ENCODE measurements at places on chromosomes 7 and 10.

GRCh38 chr10:101272229-101272868, 43.1 kb upstream of the LBX1 start:
- peak; percentile 53 for DNase-seq

DNA sequence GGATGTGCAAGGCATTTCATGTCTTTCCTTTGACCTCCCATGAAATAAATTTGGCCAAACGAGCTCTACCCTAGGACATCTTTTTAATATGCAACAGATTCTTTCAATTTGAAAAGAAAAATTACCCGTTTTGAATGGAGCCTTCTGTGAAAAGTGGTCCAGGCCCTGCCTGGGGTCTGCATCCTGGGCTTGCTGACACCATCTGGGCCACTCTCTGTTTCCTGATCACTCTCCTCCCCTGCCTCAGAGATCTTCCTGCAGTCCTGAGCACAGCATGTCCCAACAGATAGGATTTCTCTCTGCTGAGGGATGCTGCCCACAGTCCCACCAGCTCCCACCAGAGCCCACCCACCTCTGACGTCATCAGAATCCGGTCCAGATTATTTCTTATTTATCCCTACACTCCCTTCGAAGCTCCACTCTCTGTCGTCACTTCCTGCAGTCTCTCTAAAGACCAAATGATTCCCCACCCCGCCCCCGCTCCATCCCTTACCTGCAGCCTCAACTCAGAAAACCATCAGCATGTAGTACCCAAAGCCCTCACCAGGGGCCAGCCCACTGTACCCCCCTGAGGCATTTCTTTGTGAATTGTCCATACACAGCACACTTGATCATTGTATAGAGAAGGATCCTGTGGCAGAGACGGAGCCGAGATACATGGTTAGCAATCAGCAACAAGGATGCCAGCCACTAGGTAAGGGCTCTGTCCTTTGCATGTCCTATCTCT, 192.1 kb upstream of the MGMT start:
- DNase-seq = no peak

- no peak for DNase-seq
Observed at GRCh38 chr10:113282564-113282963, 270.3 kb upstream of the HABP2 start.

GRCh38 chr10:124340033-124340760, 78.5 kb downstream of the OAT start:
- no peak for DNase-seq

- DNase-seq = no peak
Observed at GRCh38 chr10:59240582-59241183, 64.2 kb downstream of the PHYHIPL start.

- no peak for DNase-seq
Observed at GRCh38 chr7:156479596-156479995, 161.0 kb upstream of the RNF32 start.

DNA sequence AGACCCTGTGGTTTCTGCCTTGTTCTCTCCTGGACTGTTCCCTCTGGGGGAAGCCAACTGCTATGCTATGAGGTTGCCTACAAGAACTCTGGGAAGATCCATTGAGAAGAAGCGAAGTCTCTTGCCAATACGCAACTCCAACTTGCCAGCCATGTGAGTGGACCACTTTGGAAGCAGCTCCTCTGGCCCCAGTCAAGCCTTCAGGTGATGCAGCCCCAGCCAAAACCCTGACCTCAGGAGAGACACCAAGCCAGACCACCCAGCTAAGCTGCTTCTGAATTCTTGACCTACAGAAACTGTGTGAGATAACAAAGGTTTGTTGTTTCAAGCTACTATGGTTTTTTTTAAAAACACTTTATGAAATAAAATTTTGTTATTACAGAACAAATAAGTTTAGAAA, 20.2 kb upstream of the MYL7 start:
- DNase-seq = no peak

- DNase-seq = no peak
Observed at GRCh38 chr7:111272092-111272491, 181.2 kb downstream of the LRRN3 start.

GRCh38 chr10:78424723-78425122, 391.1 kb downstream of the RPS24 start:
- no peak for DNase-seq

DNA sequence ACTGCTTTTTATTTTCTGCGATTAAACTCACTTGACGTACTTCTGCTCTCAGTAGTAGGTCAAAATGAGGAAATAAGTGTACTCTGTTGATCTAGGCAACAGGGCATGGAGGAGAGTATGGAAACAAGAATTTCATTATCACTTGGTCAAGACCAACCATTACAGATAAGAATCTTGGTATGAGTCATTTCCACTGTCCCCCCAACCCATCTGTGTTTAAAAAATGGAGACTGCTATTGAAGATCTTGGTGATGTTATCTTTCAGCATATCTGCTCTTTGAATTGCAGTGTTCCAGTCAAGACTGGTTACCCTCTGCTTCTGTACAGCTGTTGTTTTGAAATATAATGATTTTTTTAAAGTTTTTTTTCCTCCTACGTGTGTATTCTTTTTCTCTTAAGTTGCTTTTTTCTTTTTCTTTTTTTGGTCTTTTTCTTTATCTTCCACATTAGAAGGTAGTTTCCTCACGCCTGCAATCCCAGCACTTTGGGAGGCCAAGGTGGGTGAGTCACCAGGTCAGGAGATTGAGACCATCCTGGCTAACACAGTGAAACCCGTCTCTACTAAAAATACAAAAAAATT, 11.7 kb downstream of the STAM start:
- no peak for DNase-seq

DNA sequence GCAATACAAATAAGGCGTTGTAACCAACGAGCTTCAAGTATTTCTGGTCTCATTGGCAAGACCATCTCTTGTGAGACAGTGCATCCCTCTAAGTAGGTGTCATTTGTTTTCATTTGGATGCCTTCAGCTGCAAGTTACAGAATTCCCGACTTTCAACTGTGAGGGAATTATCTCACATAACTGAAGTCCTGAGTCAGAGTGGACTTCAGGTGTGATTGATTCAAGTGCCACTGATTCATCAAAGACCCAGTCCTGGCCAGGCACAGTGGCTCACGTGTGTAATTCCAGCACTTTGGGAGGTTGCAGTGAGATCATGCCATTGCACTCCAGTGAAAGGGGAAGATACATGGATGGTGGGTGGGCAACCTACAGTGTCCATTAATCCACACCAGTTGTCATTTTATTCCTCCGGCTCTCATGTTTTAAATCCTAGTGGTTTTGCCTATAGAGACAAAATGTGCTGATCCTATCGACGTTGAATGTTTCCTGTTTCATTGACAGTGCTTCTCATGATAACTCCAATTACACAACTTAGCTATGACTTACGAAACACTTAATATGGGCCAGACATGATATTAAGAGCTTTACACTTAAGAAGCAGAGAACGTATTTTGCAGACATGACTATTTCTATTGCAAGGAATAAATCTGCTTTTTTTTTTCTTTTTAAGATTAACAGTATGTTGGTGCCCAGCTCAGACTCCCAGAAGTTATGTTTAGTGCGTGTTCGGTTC, 268.0 kb downstream of the FRMD4A start:
- no peak for DNase-seq
